ENCODE measurements at places on chromosomes 3 and 15.

GRCh38 chr3:120597445-120598049, 1.4 kb downstream of the NDUFB4 start:
- DNase-seq: no peak

DNA sequence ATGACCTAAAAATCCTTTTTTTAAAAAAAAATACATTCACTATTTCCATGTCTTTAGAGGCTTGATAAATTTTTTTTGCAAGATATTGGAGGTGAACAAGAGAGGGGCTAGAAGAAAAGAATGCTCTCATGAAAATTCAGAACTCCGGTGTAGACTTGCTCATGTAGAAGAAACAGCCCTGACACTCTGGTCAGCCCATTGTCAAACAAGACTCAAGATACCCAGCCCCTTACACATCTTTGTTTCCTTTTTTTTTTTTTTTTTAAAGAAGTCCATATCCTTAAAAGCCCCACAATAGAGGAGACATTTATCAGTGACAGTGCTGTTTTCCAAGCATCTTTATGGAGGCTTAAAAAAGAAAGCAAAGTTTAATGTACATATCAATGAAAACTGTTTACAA, 196.8 kb upstream of the RORA start:
- DNase-seq: no peak

DNA sequence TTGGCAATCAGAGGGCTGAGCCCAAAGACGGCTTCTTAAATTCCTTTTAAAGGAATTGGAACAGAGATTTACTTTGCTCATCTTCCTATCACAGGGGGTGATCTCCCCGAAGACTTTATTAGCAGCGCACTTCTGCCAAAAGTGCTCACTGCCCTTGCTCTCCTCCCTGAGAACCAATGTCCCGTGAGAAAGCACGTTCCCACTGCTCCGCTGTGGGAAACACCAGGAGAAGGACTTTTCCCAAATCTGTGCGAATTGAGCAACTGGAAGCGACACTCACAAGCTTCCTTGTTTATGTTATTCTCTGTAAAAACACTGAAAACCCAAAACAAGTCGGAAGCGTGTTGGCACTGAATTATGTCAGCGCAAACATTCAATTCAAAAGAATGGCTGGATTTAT, 670.8 kb upstream of the NR2F2 start:
- DNase-seq: no peak

- DNase-seq: no peak
These were observed 540 bp downstream of the KLHDC8B start for GRCh38 chr3:49171775-49172500.

- no peak for DNase-seq
These were observed 8.7 kb upstream of the P2RY12 start for GRCh38 chr3:151393146-151393830.

DNA sequence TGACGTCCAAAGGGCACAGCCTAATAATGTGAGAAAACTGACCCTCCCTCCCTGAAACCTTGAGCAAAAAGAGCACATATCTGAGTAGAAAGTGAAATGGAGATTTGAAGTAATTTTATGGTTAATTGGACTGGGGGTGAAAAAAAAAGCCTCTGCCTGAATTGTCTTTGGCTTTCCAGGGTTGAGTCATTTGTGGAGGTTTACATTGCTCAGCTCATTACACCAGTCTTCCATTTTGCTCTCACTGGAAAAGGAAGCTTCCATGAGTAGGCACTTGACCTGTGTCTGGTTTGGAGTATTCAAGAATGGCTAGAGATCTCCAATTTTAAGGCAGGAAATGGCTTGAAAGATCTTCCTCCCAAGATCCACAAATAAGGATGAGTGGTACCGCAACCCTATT, 273.9 kb downstream of the PDCD6IP start:
- no peak for DNase-seq

GRCh38 chr15:60362321-60363086, 35.3 kb downstream of the ANXA2 start:
- no peak for DNase-seq

- no peak for DNase-seq
These were observed 108.4 kb downstream of the PDE8A start for GRCh38 chr15:85089929-85090597.

DNA sequence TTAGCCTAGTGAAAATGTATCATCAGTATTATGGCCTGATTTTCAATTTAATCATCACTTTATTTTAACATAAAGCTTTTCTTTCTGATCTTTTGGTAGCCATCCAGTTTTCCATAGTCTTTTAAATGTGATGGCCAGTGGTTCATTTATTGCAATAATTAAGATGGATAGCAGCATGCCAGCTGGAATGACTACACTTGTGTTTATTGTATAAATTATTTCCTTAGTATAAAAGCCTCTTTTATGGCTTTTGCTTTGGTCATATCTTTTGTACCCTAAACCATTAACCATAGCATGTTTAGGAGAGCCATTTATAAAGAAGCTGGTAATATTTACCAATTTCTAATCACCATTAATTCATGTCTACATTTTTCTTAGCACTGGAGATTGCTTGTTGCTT, 31.7 kb downstream of the ALCAM start:
- DNase-seq: no peak

DNA sequence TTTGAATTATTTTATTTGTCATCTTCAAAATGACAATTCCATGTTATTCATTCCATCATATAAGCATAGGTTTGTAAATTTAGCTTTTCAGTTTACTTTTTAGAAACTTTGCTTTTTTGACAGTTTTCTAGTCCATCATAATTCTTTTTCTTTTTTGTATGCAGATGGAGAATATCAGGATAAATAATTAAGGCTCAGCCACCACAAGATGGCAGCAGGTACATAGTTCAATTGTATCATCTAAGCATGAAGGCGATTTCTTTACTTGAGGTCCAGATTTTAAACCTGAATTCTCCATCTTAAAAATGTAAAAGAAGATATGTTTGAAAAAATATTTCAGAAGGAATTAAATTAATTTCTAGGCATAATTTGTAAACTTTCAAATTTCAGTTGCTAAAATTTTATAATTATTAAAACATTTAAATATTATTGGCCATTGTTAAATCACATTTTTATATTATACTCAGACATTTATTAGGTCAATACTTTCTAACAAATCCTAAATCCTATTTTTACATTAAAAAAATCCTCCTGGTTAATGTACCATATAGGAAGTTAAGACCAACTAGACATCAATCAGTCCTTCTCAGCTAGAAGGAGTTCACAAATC, 15.1 kb downstream of the PLSCR5 start:
- no peak for DNase-seq

DNA sequence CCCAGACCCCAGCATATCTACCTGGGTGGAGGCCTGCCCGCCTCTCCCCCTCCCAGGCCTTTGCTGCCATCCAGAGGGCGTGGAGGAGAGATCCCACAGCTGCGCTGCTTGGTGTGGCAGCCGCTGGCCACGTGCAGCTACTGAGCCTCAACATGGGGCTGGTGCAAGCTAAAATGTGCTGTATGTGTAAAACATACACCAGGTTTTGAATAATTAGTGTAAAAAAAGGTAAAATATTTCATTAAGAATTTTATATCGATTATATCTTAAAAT, 95.8 kb downstream of the SEC22A start:
- DNase-seq: no peak

DNA sequence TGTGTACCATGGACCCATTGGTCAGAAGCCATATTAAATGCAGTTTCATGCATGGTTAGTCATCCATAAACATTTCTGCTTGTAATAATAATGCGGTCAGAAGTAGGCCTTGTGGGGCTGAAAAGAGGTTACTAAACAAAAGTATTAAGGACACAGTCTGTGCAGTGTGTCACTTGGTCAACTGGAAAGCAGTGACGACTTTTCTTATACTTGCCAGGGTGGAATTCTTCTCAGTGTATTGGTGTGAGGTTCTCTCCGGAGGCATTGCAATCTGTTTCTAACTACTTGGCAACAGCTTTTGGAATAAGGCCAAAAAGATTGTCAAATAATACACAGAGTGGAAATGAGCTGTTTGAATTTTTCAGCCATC, 46.8 kb downstream of the CHL1 start:
- DNase-seq: peak; percentile 34

GRCh38 chr3:104101736-104102135, 1265.0 kb upstream of the ALCAM start:
- no peak for DNase-seq

- no peak for DNase-seq
These were observed 421.8 kb upstream of the TBL1XR1 start for GRCh38 chr3:177618873-177619733.

GRCh38 chr15:101723171-101723873, 951 bp downstream of the TARS3 start:
- DNase-seq: no peak

- peak; percentile 7 for DNase-seq
These were observed 2.4 kb upstream of the CFAP91 start for GRCh38 chr3:119700269-119700919.

DNA sequence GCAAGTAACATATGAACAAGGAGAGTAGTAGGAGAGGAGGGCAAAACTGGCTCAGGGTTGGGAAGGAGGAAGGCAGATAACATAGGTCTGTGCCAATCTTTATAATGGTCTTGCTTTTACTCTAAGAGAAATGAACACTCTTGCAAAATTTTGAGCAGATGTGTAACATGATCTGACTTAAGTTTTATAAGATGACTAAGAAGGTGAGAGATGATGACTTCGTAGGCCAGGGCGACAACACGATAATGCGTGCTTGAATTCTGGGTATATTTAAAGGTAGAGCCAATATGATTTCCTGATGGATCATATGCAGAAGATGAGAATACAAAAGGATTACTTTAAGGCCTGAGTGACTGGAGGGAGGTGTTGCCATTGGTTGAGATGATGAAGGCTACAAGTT, 265.4 kb upstream of the KCNMB2 start:
- DNase-seq: no peak

- DNase-seq: no peak
These were observed 46.3 kb downstream of the SENP7 start for GRCh38 chr3:101466465-101467309.

GRCh38 chr15:56739964-56740640, 6.8 kb upstream of the ZNF280D start:
- no peak for DNase-seq

GRCh38 chr3:194688200-194688740, 2.6 kb downstream of the FAM43A start:
- no peak for DNase-seq

DNA sequence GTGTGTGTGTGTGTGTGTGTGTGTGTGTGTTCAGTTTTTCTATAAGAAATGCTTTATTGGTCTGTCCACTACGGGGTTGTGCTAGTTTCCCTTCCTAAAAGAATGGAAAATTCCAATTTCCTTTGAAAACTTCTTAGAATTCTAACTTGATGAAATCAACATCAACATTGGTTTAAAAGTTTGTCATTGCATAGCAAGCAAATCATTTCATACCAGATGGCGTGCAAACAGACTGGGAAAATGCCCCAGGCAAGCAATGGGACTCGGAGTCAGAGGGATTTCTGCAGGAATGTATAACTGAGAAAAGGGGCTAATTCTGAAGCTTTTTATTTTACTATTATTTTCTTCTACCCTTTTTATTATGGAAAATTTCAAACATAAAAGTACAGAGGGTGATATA, 13.1 kb upstream of the DYNC1LI1 start:
- DNase-seq: no peak

DNA sequence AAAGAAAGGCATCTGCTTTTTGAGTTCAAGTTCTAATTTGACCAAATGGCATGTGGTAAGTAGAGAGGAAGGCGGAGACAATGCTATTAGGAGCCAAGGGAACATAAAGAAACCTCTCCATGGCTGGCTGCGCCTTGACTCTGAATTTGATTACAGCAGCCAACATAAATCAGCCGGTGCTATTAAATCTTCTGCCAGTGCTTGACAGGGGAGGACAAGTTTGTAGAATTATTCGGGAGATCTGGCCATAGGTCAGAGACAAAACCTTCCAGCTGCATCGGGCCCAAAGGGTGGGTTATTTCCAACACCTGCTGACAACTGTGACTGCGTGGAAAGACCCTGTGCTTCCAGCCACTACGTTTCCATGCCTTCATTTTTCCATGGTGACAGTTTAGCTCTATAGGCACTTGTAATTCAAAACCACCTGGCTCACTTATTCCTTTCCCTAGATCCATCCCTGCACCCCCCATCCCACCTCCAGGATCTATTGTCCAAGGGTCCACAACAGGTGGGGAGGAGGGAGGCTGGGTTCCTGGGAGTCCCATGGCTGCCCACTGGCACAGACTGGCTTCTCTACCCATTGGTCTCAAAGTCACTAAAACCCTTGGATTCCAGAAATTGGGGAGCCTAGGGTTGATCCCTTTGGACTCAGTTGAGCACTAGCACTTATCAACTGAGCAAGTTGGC, 15.9 kb downstream of the COLQ start:
- no peak for DNase-seq

- DNase-seq: no peak
These were observed 7.9 kb downstream of the NBEAL2 start for GRCh38 chr3:46987319-46987742.

DNA sequence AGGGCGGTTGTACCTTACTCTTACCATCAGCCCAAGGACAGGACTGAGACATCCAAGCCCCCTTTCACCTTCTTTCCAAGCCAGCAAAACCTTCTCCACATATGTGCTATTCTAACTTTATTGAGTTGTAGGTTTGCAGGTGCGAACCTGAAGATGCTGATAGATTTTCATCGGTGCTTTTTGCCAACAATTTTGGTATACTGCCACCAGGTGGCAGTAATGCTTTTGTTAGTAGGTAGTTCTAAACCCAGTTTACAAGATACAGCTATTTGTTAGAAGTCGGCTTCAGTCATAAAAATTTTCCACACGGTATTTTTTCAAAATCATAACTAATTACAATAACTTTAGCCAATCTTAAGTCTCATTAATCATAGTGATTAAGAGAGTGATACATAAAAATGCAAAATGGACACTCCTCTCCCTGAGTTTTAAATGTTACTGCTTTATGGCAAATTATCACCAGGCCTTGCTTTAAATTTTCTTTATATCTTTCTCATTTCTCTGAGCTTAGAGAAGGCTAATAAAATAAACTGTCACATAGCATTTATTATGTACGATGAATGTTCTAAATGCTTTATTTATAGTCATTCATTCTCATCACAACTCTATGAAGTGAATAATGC, 636 bp downstream of the TBC1D21 start:
- DNase-seq: no peak

DNA sequence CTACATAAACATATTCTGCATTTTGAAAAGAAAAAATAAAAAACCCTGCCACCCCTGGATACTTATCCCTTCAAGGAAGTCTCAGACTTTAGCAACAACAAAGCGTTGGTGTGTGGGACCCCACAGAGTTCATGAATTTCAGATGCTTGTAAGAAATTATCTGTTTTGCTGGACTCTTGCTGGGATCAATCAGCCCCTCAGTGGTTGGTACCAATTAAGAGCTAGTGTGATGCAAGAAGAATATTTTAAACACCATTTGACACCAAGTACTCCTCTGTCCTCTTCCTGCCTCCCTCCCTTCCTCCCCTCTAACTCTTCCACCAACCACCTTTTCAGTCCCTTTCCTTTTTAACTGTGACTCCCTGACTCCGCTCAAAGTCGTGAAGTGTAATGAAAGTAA, 51.5 kb downstream of the SST start:
- no peak for DNase-seq

DNA sequence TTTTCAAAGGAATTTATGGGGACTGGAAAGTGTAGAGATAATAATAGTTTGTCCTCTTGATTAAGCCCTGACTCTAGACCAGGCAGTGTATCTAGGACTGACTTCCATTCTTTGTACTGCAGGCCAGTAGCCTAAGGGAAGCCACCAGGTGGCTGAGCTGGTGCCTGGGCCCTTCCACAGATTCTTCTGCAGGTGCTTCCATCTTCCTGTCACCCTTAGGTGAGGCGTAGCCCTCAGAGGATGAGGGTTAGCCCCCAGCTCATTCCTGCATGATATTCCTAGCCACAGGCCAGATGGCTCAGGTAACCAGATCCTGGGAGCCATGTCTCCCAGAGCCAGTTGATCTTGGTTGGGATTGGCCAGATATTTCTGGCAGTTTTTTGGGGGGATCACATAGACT, 169.0 kb upstream of the IL12A start:
- no peak for DNase-seq

Data from T1000 (cell line).